CD4-positive, alpha-beta T cell treated with Interleukin-15 for 1 hour (primary cell): ENCODE measurements at places on chromosomes 12 and 14.

DNA sequence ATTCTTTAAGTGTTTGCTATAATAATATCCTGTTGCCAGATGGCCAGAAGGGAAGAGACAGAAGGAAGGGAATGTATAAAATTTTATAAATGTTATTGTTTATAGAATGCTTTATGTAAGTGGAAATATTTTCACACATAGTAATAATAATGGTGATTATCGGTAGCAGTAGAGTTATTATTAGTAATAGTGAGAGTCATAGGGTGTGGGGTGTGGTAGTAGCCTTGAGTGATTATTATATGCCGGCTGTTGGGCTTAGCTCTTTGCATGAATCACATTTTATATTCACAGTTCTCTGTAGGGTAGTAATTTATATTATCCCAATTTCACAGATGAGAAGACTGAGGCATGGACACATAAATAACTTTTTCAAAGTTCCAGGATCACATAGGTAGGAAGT, 391.4 kb downstream of the C12orf75 start:
- DNase-seq = no peak

- DNase-seq = no peak
Measured at GRCh38 chr12:130486891-130487416, 149.3 kb downstream of the PIWIL1 start.

DNA sequence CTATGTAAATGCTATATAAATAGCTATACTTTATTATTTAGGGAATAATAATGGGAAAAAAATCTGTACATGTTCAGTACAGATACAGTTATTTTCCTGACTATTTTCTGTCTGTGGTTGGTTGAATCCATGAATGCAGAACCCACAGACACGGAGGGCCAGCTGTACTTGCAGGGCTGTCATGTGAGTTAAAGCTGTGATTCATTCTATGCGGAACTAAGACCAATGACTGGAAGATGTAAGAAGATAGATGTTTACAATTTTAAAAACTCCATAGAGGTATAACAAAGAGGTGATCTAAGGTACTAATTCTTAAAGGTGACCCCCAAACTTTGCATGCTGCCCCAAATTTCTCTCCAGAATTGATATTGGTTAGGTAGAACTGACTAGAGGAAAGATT, 14.6 kb downstream of the PCNX4 start:
- no peak for DNase-seq

DNA sequence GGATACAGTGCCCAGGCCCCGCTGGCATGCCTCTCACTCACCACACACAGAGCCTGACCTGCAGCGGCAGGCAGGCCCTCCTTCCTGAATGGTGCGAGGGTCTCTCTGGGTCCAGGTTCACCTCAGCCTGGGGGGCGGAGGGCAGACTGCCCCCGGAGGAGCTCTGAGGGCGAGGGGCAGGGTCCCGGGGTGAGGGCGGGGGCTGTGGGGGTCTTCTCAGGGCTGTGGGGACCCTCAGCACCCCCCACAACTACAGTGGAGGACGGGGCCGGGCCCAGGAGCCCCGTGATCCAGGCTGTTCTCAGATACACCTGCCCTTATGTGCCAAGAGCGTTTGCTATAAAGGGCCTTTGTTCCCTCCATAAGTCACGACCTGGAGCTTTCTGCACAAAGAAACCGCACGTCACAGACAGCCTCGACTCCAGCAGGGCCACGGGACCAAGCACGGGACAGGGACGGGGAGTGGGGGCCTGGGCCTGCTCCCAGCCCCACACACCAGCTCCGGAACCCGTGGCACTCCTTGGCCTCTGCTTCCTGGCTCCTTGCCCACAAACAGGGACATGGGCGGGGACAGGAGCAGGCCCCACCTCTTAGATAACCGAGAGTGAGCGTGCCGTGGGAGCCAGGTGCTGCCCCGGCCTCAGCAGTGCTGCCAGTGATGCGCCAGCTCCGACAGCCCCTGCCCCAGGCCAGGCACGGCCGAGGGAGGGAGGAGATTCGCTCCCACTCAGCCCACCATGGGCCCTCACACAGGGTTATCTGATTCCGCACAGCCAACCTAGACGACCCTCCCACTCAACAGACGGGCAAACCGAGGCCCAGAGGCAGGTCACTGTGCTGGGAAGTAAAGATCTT, 101.9 kb downstream of the RFLNA start:
- DNase-seq = no peak

GRCh38 chr14:58054100-58054499, 97.9 kb downstream of the ARMH4 start:
- DNase-seq = no peak

GRCh38 chr12:40248585-40249297, 23.9 kb downstream of the LRRK2 start:
- no peak for DNase-seq

DNA sequence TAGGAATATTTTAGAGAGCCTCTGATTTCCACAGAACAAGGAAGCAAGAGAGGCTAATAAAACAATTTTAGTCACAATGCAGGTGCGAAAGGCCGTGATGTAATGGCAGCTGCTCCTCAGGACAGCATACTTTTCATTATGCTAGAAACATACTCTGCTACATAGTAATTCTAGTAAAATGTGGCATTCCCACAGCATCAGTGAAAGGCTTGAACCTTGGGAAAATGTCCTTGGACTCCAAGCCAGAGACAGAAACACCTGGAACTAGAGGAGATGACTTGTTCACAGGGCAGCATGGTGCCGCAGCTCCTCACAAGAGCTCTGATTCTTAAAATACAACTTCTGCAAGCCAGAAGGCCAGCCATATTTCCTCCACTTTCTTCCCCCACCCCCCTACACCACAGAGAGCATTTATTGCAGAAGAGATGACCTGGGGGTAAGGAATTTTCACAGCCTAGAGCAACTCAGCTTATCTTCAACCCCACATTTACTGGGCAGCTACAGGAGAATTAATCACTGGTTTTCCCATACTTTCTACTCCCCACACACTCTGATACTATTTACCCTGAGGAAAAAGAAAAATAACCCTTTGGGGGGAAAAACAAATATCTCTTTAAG, 15.8 kb downstream of the ABCC9 start:
- no peak for DNase-seq

GRCh38 chr14:61280092-61280525, 1.0 kb downstream of the TMEM30B start:
- peak; percentile 18 for DNase-seq

DNA sequence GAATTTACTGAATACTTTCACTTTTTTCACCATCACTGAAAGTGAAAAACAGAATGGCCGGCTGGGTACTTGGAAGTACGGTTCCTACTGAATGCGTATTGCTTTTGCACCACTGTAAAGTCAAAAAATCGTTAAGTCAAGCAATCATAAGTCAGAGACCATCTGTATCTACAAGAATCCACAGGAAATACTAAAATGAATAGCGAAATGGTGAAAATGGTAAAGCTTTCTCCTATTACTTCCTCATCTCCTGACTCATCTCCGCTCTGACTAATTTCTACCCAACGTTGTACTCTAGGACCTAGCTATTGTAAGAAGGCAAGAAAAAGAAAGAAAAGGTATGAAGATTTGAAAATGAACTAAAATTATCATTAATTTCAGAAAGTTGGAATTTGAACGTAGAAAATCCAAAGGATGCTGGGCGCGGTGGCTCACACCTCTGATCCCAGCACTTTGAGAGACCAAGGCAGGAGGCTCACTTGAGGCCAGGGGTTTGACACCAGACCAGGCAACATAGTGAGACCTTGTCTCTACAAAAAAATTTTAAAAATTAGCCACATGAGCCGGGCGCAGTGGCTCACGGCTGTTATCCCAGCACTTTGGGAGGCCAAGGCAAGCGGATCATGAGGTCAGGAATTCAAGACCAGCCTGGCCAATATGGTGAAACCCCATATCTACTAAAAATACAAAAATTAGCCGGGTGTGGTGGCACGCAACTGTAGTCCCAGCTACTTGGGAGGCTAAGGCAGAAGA, 5.3 kb upstream of the CDCA4 start:
- peak; percentile 3 for DNase-seq

- no peak for DNase-seq
Measured at GRCh38 chr12:104873374-104873773, 84.7 kb downstream of the SLC41A2 start.

- DNase-seq = no peak
Measured at GRCh38 chr14:88612981-88613380, 50.1 kb downstream of the ZC3H14 start.

GRCh38 chr12:68497107-68497506, 113.6 kb upstream of the RAP1B start:
- no peak for DNase-seq

- no peak for DNase-seq
Measured at GRCh38 chr12:41190338-41190737, 2.2 kb downstream of the PDZRN4 start.

DNA sequence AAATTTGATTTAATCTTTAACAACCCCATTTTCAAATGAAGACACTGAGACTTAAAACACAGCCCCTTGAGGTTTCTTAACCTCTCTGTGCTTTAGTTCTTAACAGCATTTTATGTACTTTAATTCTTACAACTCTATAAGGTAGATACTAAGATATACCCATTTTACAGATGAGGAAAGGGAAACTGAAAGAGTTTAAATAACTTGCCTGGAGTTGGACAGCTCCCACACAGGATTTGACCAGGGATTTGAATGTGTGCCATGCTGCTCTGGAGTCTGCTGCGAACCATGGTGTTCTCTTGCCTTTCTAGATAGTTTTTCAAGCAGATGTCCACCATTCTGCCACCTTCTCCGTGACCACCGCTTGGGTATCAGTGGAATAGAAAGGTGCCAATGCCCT, 28.2 kb downstream of the RNFT2 start:
- DNase-seq = no peak

- DNase-seq = no peak
Measured at GRCh38 chr12:101074940-101075680, 134.9 kb downstream of the SLC5A8 start.

- DNase-seq = no peak
Measured at GRCh38 chr12:84913129-84913515, 523 bp upstream of the SLC6A15 start.
